Calu3 (cell line): ENCODE measurements at places on chromosomes 3 and 15.

- DNase-seq: no peak
Measured at GRCh38 chr3:97694876-97695275, 69.7 kb upstream of the ARL6 start.

DNA sequence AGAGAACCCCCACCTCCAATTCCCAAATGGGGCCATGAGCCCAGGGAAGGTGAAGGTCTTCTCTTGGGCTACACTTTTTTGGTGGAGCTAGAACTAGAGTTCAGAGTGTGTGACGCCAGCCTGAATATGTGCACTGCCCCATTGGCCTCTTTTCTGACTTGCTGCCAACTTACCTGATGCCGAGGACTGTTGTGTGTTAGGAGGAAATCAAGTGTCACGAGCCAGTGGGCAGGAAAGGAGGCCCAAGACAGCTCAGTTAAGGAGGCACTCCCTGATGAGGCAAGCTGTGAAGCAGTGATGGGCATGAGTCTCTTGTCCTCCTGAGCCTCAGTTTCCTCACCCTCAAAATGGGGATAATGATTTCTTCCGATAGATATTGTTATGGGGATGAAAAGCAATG, 107.8 kb downstream of the ANP32A start:
- DNase-seq: no peak

GRCh38 chr3:59695860-59696259, 646.0 kb upstream of the CFAP20DC start:
- DNase-seq: no peak

GRCh38 chr3:160473978-160474377, 24.4 kb upstream of the TRIM59 start:
- no peak for DNase-seq

- DNase-seq: no peak
Measured at GRCh38 chr3:87358066-87358465, 81.7 kb upstream of the POU1F1 start.

GRCh38 chr3:59341459-59341858, 291.6 kb upstream of the CFAP20DC start:
- DNase-seq: no peak

GRCh38 chr3:42668793-42669217, 15.3 kb downstream of the ZBTB47 start:
- DNase-seq: no peak
